Stimulated activated CD8-positive, alpha-beta memory T cell treated with anti-CD3 and anti-CD28 coated beads, Interleukin-4, amount 100 ng/mL, for 24 hours (primary cell): ENCODE measurements at places on chromosomes 6 and 20.

- no peak for DNase-seq
Measured at GRCh38 chr6:64238071-64238470, 602.5 kb downstream of the PHF3 start.

DNA sequence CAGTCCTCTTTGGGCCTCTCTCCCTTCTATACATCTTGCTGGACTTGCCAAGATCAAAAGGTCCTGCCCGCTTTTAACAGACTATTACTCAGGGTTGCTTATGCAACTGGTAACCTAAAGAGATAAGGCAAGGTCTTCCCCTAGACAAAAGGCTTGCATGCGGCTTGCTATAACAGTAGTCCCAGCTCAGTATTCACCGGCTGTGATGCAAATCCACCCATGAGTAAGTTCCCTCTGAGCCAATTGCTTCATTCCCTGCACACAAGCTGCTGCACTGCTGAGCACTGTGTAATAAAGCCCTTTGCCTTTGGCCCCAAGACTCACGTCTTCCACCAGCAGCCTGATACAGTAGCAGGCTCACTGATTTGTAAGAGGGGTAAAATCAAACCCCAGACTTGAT is 363.8 kb downstream of the PRKN start:
- DNase-seq = no peak

DNA sequence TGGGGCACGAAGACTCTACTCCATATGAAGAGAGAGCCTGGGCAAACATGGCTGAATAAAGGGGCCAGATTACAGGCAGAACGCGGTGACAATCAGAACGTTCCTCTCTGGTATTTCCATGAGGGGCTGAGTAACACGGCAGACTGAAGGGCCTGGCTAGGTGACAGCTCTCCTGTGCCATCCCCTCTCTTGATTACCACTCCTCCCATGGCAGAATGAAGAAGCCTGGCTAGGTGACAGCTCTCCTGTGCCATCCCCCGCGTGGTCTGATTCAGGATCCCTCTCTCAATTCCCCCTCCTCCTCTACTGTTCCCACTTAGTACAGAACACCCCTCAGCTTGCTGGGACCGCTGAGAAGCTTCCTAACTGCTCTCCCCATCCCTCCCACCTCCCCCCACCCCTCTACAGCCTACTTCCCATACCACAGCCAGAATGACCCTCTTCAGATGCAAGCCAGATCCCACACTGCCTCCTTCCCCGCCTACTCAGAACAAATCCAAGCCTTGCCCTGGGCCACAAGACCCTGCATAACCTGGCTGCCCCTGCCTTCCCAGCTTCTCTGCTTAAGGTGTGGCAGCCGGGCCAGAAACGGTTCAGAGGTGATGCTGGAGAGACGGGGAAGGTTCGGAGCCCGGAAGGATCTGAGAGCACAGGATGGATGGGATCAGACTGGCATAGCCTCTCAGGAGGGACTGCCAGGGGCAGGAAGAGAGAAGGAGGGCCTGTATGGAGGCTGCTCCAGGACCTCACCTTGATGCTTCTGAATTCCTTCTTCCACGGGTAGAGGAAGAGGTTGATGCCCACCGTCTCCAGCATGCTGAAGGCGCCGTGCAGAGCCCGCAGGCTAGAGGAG is 7.7 kb downstream of the SPATA2 start:
- DNase-seq = no peak

- no peak for DNase-seq
Measured at GRCh38 chr20:63972312-63973159, 2.8 kb upstream of the ZNF512B start.

DNA sequence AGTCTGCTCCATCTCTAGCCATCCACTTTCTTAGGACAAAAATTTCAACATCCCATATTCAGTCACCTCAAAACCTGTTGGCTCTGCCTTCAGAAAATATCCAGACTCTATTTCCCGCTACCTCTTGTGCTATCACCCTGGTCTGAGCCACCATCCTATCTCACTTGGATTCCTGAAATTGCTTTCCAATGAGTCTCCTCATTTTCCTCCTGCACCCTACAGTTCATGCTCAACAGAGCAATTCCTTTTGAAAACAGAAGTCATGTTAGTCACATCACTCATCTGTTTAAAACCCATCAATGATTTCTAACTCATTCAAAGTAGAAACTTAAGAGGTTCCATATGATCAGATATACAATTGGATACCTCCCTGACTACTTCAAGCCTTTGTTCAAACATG is 229.9 kb downstream of the ADGRG6 start:
- no peak for DNase-seq

DNA sequence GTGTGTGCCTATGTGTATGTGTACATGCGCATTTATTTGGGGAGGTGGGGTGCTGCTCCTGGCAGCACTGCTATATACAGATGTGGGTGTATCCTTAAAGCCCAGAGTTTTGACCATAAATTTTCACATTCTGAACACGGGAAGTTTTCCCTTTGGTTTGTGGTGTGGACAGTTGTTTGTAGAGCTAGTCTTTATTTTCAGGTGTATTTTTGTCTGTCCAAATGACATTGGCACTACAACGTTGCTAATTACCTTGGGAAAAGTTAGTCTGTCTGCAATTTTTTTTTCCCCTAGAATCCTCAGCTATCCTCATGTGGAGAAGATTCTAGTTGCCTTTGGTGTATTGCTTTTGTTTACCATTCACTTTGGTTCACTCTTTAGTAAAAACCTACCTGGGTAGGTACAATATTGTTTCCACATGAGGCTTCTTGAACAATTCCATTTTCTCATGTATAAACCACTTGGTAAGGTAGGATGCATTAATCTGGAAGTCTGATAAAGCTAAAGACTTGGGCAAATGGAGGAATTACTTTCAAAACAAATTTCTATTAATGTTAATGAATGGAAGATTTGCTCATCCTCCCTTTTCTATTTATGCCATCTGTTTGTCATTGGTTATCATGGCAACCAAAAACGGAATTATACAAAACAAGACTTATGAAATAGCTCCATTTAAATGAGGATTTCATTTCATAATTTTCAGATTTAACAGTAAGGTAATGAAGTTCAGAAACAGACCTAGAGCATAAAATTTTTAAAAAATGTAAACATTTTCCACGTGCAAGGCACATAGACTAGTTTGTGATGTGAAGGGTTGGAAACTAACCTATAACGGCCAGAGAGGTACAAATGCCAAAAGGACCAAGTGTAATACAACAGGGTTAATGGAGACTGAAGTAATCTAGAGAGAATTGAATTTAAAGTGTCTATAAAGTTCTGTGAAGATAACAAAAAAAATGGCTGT is 3.9 kb downstream of the CCN2 start:
- no peak for DNase-seq

- DNase-seq = no peak
Measured at GRCh38 chr6:2221726-2222274, 23.6 kb downstream of the GMDS start.

DNA sequence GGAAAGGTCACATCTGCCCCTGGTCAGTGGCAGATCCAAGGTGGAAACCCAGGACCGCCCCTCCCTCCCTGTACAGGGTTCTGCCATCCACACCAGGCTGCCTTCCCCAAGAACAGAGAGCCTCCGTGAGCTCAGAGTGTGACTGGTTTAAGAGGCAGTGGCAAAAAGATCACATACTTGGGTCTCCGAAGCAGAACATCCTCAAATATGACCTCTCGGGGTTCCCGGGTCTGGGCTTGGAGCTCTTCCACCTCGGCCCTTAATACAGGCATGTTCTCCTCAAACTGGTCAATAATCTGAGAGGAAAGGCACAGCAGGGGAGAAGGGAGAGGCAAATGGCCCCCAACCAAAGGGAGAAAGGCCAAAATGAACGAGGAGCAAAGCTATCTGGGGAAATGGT is 14.8 kb downstream of the C20orf96 start:
- DNase-seq = no peak

DNA sequence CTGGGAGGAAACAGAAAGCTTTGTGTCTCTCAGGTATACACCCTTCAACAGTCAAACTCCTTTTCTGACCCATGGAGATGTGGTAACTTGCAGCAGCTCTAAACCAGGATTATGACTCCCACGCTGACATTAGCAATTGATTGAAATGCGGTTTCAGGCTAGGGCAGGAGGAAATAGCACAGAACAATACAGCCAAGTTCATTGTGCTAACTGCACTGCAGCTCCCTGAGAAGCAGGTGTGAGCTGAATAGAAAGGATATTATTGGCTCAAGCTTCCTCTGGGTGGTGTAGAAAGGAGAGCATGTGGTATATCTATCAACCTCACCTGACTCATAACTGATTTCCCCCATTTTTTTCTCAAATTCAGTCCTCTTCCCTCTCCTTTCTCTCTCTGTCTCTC is 612.3 kb upstream of the BTBD3 start:
- no peak for DNase-seq

DNA sequence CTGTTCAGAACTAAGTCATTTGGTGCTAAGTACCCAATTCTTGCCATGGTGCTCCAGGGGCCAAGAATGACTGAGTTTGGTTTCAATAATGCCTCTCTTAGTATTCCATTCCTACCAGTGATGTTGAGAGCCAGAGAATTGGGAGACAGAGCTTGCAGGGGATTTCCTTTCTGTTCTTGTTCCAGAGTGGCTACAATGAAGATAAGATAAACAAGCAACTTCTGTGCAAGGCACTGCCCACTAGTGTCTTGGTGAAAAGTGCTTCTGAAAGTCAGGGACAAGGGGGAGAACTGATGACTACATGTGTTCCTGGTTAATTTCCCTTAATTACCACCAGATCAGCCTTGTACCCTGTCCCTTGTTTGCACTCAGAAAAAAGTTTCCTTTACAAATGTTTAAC is 421.6 kb downstream of the BCKDHB start:
- DNase-seq = no peak

GRCh38 chr6:26359765-26360164 is 5.2 kb upstream of the BTN3A2 start:
- no peak for DNase-seq

DNA sequence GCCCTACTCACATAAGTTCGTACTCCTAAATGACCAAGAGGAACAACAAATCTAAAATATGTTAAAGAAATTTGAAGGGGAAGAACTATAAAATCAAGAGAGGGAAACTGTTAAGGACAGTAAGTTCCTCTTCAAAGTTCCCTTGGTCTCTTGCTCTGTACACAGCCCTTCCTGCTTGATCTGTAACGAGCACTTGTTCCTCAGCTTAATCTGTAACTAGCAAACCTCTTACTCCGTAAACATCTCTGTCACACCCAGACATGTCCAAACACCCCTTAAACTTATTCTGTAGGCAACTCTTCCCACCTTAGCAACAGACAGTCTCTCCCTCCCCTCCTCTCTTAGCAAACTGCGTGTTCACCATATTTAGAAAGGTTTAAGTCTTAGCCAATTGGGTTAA is 29.9 kb downstream of the PLN start:
- DNase-seq = no peak

GRCh38 chr6:46138281-46138680 is 8.5 kb downstream of the ENPP4 start:
- DNase-seq = no peak

- DNase-seq = no peak
Measured at GRCh38 chr20:24610341-24611115, 141.1 kb downstream of the SYNDIG1 start.

GRCh38 chr6:10831609-10832008 is 6.7 kb downstream of the MAK start:
- no peak for DNase-seq

DNA sequence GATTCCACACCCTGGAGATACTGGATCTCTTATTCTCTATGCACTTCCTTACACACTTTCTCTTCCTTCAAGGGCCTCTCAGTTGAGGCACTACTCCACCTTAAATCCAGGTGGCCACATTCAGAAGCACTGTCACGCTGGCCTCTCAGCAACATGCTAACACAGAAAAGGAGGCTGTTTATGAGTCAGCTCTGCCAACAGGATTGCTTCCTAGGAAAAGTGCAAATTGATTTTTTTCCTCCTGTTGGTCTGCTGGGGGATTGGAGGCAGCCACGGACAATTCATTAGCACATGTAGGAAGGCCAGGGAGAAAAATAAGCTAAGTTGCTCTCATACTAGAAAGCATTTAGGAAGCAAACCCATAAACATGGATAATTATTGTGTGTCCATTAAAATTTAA is 20.9 kb downstream of the LY86 start:
- DNase-seq = no peak

DNA sequence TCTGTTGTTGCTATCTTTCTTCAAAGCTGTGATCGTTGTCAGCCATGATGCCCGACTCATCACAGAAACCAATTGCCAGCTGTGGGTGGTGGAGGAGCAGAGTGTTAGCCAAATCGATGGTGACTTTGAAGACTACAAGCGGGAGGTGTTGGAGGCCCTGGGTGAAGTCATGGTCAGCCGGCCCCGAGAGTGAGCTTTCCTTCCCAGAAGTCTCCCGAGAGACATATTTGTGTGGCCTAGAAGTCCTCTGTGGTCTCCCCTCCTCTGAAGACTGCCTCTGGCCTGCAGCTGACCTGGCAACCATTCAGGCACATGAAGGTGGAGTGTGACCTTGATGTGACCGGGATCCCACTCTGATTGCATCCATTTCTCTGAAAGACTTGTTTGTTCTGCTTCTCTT is 19.3 kb downstream of the ABCF1 start:
- DNase-seq = no peak
